ENCODE measurements at places on chromosomes 7 and 10.

GRCh38 chr10:381805-382204 is 246.6 kb downstream of the ZMYND11 start:
- no peak for DNase-seq

DNA sequence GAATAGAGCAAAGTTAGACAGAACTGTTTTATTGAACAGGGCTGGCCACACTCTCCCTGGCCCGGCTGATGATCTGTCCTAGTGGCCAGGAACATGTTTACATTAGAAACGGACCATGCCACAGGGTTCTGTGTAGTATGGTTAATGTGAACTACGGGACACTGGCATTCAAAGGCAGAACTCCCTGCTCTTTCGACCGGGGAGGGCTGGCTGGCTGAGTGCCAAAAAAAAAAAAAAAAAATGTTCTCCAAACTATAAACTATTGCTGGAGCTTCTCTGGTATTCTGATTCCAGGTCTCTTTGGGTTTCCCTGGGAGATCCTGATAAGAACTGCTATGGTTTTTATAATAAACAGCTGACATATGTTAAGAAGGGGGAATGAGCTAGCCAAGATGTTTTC is 1262.6 kb upstream of the SORCS1 start:
- no peak for DNase-seq

GRCh38 chr7:96869538-96869937 is 135.8 kb upstream of the DLX6 start:
- no peak for DNase-seq

- DNase-seq = no peak
Observed at GRCh38 chr10:16001581-16001980, 141.3 kb upstream of the MINDY3 start.

DNA sequence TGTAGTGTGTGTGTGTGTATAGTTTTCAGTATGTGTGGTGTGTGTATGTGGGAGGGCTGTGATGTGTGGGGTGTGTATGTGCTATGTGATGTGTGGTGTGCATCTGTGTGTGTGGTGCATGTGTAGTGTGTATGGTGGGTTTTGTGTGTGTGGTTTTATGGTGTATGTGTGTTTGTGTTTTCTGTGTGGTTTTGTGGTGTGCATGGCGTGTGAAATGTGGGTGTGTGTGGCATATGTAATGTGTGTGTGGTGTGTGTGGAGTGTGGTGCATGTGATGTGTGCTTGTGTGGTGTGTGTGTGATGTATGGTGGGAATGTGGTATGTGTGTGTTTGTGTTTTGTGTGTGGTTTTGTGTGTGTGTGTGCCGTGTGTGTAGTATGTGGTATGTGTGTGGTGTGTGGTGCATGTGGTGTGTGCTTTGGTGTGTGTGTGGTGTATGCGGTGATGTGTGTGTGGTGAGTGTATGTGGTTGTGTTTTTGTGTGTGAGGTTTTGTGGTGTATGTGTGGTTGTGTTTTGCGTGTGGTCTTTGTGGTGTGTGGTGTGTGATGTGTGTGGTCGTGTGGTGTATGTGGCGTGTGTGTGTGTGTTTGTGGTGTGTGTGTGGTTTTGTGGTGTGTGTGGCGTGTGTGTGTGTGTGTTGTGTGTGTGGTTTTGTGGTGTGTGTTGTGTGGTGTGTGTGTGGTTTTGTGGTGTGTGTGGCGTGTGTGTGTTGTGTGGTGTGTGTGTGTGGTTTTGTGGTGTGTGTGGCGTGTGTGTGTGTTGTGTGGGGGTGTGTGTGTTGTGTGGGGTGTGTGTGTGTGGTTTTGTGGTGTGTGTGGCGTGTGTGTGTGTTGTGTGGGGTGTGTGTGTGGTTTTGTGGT is 18.0 kb upstream of the PPP2R2D start:
- DNase-seq = no peak

DNA sequence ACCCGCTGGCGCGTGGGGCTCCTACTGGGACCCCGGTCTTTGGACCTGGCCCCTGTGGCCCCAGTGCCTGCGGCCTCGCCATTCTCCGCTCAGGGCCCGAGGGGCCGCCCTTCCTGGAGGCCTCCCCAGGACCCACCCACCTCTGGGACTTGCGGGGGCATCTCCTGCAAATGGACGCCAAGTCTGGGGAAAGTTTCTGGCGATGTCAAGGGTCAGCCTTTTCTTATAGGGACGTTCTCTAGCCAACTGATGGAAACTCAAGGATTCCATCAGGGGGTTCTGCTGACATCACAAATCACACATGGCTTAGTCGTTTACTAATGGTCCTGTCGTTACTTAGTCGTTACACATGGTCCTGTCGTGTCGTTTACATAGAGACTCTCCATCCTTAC is 57.7 kb upstream of the RHOBTB1 start:
- DNase-seq = no peak

DNA sequence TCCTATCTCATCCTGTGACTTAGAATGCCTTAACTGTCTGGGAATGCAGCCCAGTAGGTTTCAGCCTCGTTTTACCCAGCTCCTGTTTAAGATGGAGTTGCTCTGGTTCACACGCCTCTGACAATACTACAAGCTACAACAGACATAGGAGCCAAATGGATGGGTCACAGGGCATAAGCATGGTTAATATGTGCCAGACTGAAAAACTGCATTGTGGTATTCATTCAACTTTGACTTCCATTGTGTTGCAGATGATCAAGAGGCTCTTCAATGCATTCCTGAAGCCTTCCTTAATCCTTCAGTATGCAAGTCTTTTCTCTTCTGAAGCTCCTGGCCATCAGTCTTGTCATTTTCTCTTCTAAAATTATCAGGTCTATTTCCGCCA is 20.3 kb upstream of the RNF32 start:
- DNase-seq = no peak

- no peak for DNase-seq
Observed at GRCh38 chr7:84614821-84615501, 420.4 kb upstream of the SEMA3A start.

DNA sequence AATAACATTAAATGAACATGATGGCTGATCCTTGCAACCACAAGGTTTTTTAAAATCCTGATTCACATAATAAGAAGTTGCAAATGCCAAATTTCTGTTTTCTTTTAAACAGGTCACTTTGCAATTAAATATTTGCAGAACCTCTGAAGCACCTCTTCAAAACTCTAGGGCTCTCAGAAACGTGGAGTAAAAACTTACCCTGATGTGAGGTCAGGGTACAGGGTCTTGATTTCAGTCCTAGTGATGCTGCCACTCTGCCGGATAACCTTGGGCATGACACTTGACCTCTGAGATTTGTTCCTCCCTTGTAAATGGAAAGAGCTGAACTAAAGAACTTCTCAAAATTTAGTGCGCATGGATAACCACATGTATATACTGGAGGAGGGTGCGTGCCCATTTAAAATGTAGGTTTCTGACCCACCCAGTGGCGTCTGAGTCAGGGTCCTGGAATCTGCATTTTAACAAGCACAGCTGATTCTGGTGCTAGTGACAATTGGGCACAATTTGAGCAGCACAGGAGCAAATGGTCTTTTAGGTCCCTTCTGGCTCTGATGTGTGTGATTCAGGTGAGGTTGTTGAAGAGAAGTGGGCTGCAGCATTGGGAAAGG is 35.5 kb upstream of the TNPO3 start:
- no peak for DNase-seq

GRCh38 chr7:89028319-89028718 is 232.8 kb upstream of the TEX47 start:
- no peak for DNase-seq

GRCh38 chr10:86393362-86393761 is 26.8 kb upstream of the GRID1 start:
- no peak for DNase-seq

- DNase-seq = no peak
Observed at GRCh38 chr7:373818-374705, 84.1 kb downstream of the FOXL3 start.

- no peak for DNase-seq
Observed at GRCh38 chr7:93373537-93373936, 141.4 kb downstream of the VPS50 start.

DNA sequence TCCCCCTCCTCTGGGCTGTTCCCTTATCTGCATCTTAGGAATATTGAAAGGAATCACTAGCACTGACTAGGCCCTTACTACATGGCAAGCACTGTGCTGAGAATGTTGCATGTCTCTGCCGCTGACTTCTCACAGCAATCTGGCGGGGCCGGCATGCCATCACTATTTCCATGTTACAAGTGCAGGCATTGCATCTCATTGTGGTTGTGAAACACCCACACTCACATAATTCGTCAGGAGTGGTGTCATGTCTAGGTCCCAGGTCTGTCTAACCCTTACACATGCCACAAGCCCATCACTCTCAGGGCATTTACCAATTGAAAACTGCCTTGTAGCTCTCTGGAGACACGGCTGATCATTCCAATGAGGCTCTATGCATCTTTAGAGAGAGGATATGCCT is 8.5 kb upstream of the IL2RA start:
- DNase-seq = no peak

- DNase-seq = no peak
Observed at GRCh38 chr10:110363572-110364411, 59.1 kb upstream of the SMNDC1 start.

DNA sequence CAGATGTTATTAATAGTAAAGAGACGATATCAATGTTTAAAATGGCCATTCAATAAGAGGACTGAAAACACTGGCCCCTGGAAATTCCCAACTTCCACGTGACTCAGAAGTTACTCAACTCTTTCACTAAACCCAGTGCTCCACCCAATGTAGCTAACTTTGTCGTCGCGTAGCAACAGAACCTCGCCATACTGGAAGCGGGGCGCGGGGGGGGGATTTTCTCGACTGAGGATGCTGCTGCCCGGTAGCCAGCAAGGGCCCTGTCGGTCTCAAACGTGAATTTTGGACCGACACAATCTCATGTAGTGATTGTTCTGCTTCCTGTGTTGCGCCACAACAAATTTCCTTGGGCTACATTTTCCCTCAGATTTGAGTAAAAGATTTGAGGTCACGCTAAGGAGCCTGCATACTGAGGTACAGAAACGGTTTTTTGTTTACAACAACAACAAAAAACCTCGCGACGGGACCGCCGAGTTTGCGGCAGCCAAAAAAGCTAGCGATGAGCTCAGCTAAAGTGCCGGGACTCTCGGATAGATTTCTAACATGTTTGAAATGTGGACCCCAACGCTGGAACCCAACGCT is 977 bp upstream of the SFR1 start:
- peak; percentile 81 for DNase-seq

DNA sequence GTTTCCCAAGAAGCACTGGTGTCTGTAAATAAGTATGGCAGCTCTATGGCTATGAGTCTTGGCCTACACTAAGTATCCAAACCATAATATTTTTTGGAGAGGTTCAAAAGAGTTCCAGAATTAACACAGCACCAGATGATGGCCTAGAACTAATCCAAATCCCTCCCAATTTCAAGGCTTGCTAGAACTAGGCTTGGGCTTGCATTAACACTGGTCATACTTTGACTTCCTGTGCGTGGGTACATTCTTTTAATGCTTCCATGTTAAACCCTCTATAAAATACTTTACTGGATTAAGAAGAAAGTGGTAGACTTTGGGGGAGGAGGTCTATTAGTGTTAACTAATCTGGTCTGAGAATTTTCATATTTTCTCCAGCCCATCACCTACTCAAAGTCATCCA is 3.1 kb downstream of the AASS start:
- no peak for DNase-seq

GRCh38 chr10:89555688-89556445 is 20.5 kb upstream of the SLC16A12 start:
- DNase-seq = no peak

DNA sequence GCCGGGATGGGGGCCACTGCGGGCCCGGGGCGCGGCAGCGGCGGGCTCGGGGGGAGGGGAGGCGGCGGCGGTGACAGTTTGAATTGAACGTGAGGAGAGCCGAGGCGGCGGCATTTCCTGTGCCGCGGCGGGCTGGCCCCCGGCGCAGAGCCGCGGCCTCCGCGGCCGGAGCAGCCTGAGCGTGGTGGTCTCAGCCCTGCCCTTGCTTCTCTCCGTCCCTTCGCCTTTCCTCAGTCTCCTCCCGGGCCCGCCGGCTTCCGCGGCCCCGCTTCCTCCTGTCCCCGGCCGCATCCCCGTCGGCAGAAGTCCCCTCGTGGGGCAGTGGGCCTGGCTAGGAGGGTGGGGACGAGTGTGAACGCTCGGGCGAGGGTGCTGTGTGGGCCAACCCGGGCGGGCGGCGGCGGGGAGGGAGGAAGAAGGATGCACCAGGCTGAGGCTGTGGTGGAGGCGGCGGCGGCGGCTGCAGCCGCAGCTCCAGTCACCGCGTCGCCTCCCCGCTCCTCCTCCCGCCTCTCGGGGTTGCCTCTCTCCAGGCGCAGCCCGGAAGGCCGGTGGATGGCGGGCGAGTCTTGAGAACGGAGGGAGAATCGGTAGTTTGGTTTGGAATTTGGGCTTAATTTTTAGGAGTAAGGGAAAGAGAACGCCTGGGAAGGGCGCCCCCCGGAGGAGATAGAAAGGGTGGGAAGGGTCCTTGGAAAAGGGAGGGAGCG is 690 bp downstream of the SEPTIN7 start:
- peak; percentile 74 for DNase-seq

DNA sequence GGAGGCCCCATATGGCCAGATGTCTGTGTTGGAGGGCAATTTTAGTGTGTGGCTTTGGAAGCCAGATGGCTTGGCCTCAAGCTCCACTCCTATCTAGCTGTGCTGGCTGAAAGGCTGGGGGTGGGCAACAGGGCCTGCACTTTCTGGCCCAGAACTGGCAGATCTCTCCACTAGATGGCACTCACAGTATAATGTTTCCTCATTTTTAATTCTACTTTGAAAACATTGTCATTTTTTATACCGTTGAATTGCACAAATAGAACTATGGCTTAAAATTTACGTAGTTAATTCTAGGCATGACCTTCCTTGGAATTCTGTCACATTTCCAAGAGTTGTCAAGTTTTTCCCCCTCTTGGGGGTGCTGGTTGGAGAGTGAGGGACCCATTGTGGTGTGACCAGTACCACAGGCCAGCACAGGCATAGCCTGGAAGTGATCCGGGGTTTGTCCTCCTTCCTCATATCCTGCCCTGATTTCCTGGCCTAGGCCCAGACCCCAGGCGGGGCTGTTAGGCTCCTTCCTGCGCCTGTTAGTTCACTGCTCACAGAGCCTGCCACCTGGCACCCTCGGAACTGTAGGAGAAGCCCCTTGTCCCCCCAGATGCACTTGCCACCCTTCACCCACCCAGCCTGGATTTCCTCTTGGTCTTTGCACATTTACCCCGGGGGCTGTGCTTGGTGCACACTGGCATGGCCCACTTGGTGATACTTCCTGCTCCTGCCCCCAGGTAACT is 52.8 kb downstream of the ARHGAP22 start:
- DNase-seq = peak; percentile 70

DNA sequence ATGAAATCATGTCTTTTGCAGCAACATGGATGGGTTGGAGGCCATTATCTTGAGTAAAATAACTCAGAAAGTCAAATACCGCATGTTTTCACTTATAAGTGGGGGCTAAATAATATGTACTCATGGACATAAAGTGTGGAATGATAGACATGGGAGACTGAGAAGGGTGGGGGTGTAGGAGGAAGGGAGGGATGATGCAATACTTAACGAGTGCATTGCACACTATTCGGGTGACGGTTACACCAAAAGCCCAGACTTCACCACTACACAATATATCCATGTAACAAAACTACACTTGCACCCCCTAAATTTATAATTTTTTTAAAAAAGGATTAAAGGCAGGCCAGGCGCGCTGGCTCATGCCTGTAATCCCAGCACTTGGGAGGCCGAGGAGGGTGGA is 13.6 kb downstream of the LGI1 start:
- DNase-seq = no peak
